ENCODE measurements at places on chromosomes 11 and 22. TPM values are rescaled to one million over a fixed set of nuclear protein-coding genes. Genes with fewer than 3 reads are reported as not detected.

The SPI1 gene
- not detected for total RNA-seq

The SERHL2 gene
- total RNA-seq: 2.4 TPM

The CELF1 gene
- 165 TPM for total RNA-seq

The GP1BB gene
- 0.35 TPM for total RNA-seq

The OPCML gene
- not detected for total RNA-seq

The RPS25 gene
- 954 TPM for total RNA-seq

The SCARF2 gene
- total RNA-seq: 1.7 TPM

The BCR gene
- total RNA-seq: 54.9 TPM

The TNNT3 gene
- 0.60 TPM for total RNA-seq

The MS4A12 gene
- not detected for total RNA-seq

The APOL3 gene
- total RNA-seq: 19.3 TPM

The CRYBB3 gene
- 2.1 TPM for total RNA-seq

DNA sequence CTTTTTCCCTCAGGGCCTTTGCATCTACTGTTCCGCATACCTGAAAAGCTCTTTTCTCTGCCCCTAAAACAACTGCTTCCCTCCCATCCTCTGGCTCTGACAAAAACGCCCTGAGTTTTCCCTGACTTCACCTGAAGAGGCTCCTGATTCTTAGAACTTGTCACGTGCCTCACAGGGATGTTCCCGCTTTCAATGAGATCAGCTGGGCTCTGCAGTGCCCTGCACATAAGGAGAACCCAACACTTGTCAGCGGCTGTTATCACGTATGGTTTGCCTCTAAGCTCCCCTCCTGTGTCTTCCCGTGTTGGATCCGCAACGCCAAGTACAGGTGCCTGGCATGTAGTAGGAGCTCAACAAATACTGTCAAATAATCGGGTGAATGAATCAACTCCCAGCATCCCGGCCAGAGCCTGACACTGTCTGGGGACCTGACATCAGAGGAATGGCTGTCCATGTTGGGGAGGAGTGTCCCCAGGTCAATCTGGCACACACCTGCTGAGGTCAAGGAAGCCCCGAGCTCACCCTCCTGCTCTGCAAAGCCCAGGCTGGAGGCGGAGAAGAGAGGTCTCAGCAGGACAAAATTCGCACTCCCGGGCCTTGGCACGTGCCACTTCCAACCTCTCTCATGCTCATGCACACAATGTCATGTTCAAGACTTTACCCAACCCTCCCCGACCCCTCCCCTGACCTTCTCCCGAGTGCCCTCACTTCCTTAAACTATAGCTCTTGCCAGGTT is 4.2 kb upstream of the GRK2 start:
- H3K27me3 ChIP-seq: no peaks in the 10 kb centered on the region
- H3K4me3 ChIP-seq: no peak overlapping the region

DNA sequence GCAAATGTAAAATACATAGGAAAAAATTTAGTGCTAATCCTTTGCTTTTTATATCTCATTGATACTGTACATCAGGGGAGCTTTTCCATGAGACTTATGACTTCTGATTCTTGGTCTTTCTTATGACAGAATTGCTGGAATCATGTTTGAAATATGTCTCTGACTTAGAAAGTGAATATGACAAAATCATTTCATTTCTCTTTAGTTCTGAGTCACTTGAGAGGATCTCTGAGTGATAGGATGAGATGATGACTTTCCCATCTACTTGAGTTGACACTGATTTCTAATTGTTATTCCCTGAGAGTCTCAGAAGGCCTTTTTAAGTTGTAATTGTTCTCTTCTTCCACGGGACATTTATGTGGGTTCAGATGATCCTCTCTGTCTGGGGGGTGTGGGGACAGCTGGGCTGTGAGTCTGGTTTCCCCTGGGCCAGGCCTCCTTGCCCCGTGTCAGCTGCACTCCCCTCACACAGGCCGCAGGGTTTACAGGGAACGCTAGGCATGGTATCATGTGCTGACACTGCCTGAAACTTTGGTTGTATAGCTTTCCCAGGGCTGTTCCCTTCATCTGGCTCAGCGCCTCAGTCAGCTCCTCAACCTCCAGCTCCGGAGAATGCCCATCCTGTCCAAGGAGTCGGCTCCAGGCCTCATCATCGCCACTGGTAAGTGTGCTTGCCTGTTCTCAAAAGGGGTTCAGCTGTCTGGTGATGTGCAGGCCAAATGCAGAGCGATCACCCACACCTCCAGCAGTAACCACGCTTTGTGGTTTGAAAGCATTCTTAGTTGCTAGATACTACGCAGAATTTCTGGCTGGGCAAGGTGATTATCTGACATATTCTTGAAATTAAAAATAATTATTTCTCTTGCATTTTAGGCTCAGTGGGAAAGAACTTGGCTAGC is 69.5 kb upstream of the SORL1-AS1 start:
- peaks cover 7% of the 10 kb centered on the region for H3K4me1 ChIP-seq

DNA sequence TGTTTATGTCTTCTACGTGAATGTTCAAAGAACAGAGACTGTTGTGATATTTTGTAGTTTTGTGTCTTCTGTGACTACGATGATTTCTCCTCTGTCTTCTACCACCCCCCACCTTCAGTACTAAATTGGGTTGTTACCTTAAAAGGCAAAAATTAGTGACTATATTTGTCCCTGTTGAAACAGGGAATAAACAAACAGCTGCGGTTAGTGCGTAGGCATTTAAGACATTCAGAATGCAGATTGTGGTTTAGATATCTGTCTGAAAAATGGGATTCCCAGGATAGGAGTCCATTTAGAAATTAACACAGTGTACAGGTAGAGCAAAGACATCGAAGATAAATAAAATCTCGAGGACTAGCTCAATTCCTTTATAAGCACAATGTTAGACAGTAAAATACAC is 15.6 kb upstream of the ARHGAP42 start:
- H3K27ac ChIP-seq: peak overlapping the region; percentile 27
- DNase-seq: no peak
- H3K4me3 ChIP-seq: no peak overlapping the region
- peaks cover 10% of the 10 kb centered on the region for H3K4me1 ChIP-seq

DNA sequence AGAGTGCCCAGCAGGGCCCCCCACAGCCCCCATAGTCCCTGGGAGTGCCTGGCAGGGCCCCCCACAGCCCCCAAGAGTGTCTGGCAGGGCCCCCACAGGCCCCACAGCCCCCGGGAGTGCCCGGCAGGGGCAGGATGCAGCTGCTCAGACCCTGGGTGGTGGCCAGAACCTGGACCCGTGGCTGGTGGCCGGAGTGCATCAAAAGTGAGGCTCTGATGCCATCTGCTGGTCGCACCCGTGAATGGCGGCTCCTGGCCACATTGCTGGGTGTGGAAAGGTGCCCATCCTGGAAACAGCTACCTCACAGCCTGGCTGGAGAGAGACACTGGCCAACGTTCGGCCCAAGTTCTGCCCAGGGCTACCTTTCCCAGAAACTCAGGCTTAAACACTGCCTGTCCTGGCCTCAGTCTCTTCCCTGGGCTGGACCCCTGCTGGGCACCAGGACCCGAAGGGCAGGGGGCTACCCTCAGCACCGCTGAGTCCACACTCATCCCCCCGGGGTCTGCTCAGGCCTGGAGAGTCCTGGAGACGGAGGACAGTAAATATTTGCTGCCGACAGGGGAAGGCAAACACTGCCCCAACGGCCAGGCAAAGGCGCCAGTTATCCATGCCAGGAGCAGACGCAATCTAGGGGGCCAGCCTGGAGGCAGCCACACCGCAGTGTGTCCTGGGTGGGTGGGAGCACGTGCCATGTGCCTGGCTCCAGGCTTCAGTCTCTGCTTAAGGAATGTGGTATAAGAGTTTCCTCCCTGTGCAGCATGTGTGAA is 4.4 kb downstream of the INS start:
- no peaks in the 10 kb centered on the region for H3K4me1 ChIP-seq
- H3K27ac ChIP-seq: no peak overlapping the region

DNA sequence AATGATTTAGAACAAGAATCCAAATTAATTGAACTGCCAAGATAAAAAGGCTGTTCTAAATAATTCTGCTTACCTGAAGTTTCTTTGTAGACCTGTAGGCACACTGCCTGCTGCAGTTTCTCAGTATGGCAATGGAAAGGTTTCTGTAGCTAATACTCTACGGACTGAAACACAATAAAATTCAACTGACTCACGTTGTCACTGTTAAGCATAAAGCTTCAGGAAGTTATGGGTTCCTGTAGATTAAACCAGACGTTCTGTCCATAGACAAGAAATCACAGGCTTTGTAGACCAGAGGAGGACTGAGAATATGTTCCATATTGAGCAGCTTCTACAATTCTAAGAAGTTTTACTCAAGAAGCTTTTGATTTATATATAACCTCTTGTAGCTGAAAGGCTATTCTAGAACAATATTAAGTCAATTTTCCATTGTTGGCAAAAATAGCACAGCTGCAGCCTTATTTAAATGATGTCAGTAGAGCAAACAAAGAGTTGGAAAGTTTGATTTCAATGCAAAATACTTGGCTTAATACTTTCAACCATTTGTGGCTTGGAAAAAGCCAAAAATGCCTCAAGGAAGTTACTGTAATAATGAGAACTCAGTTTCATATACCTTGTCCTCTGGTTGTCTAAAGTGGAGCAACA is at the start of gene GLYATL2:
Gene GLYATL2 (minus strand): TSS at position 344 of the 645 bp plus-strand sequence. CDS start 5,092 bp downstream, outside the sequence.
- peaks cover 3% of the 10 kb centered on the region for H3K27me3 ChIP-seq
- no peaks in the 10 kb centered on the region for H3K36me3 ChIP-seq
- DNase-seq: no peak
- no peak within 1 kb of the TSS for H3K27ac ChIP-seq
- no peaks in the 10 kb centered on the region for H3K4me1 ChIP-seq
- H3K4me3 ChIP-seq: no peak within 1 kb of the TSS

DNA sequence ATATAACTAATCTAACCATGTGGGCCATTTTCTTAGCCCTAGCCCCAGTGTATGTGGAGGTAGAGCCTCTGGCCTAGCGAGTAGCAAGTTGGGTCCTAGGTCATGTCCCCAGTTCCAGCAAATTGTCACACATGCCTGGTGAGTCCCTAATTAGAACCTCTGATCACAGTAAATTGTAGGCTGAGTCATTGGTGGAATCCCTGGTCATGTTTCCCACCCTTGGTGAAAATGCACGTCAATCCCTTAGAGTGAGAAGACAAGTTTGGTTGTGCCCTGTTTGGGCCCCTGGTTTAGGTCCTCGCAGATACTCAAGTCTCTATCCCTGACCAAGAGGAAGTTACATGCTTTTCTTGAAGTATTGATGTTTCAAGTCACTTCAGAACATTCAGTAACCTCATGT is 46.7 kb downstream of the ATM start:
- no peak overlapping the region for H3K4me3 ChIP-seq
- H3K27me3 ChIP-seq: no peaks in the 10 kb centered on the region
- H3K36me3 ChIP-seq: peaks cover 25% of the 10 kb centered on the region
- no peak overlapping the region for H3K27ac ChIP-seq

DNA sequence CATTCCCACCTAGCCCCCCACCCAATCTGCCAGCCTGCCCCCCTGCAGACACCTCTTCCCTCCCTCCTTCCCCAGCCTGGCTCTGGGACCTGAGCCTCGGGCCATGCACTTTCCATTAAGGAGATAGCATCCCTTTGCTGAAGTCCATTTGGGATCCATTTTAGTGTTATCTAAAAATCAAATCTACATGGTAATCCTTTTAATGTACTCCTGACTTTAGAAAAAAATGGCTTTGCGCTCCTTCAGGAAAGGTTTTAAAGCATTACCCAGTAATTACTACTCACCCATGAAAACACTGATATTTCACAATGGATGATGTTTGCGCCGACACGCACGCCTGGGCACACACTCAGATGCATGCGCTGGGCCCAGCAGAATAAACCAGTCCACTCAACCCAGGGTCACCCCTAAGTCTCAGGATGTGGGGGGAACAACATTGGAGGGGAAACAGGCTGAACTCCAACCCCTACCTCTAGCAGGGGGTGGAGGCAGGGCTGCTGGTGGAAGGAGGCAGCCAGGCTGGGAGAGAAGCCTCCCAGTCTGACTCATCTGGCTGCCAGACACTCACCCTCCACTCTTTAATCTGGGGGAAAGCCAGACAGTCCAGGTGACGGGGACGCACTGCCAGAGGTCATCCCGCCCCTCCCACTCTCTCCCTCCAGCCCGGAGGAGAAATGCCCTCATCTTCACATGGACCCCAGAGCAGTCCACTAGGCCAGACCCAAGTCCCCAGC is 29.8 kb downstream of the LMO1 start:
- no peaks in the 10 kb centered on the region for H3K27me3 ChIP-seq
- H3K4me1 ChIP-seq: peaks cover 17% of the 10 kb centered on the region
- DNase-seq: peak; percentile 44
- H3K36me3 ChIP-seq: no peaks in the 10 kb centered on the region
- H3K4me3 ChIP-seq: peak overlapping the region; percentile 37

GRCh38 chr22:48477031-48477721 is 1350.5 kb downstream of the BRD1 start:
- H3K36me3 ChIP-seq: no peaks in the 10 kb centered on the region
- H3K27ac ChIP-seq: no peak overlapping the region
- H3K4me3 ChIP-seq: no peak overlapping the region
- peaks cover 96% of the 10 kb centered on the region for H3K27me3 ChIP-seq

- no peak overlapping the region for H3K4me3 ChIP-seq
- H3K36me3 ChIP-seq: no peaks in the 10 kb centered on the region
- peaks cover 57% of the 10 kb centered on the region for H3K27me3 ChIP-seq
- DNase-seq: no peak
- no peak overlapping the region for H3K27ac ChIP-seq
Measured at GRCh38 chr11:128928400-128928799, 14.3 kb downstream of the TP53AIP1 start.

GRCh38 chr11:128948583-128948982 is 5.9 kb upstream of the TP53AIP1 start:
- DNase-seq: no peak
- no peaks in the 10 kb centered on the region for H3K36me3 ChIP-seq
- peaks cover 2% of the 10 kb centered on the region for H3K27me3 ChIP-seq
- H3K4me3 ChIP-seq: no peak overlapping the region
- no peaks in the 10 kb centered on the region for H3K4me1 ChIP-seq

GRCh38 chr11:67032830-67033551 is 10.1 kb downstream of the SYT12 start:
- peaks cover 52% of the 10 kb centered on the region for H3K4me1 ChIP-seq
- peak overlapping the region; percentile 22 for H3K4me3 ChIP-seq
- DNase-seq: peak; percentile 79
- no peaks in the 10 kb centered on the region for H3K36me3 ChIP-seq
- H3K27ac ChIP-seq: peak overlapping the region; percentile 77
- no peaks in the 10 kb centered on the region for H3K27me3 ChIP-seq

- DNase-seq: no peak
- H3K4me3 ChIP-seq: peak overlapping the region; percentile 57
- peaks cover 22% of the 10 kb centered on the region for H3K4me1 ChIP-seq
- no peaks in the 10 kb centered on the region for H3K36me3 ChIP-seq
Measured at GRCh38 chr11:111540937-111541253, 375 bp downstream of the LAYN start.

- DNase-seq: no peak
- H3K27me3 ChIP-seq: no peaks in the 10 kb centered on the region
- no peaks in the 10 kb centered on the region for H3K36me3 ChIP-seq
- no peak overlapping the region for H3K4me3 ChIP-seq
- H3K4me1 ChIP-seq: no peaks in the 10 kb centered on the region
Measured at GRCh38 chr11:99601179-99601578, 580.4 kb downstream of the CNTN5 start.

DNA sequence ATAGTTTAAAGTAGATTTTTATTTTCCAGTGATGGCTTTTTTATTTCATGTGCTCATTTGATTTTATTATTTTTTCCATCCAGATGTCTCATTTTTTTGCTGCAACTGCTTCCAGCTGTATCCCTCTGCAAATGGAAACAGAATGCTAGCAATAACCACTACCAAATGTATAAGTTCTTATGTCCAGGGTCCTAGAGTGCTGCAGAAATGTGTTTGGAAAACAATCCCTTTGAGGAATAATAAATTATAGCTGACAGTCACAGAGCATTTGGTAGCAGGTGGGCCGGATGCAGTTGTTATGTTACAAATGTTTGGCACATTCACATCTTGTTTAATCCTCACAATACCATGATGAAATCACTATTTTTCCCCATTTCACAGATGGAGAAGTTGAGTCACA is 300.7 kb upstream of the PDGFD start:
- DNase-seq: no peak
- H3K27me3 ChIP-seq: no peaks in the 10 kb centered on the region
- H3K4me1 ChIP-seq: 0 out of 2 replicates have a peak, but pooled peaks cover 4% of the 10 kb centered on the region
- no peak overlapping the region for H3K27ac ChIP-seq
- no peak overlapping the region for H3K4me3 ChIP-seq
